ENCODE measurements at places on chromosomes 7 and 10.

- DNase-seq = no peak
Observed at GRCh38 chr7:2224491-2224928, 8.2 kb downstream of the MAD1L1 start.

DNA sequence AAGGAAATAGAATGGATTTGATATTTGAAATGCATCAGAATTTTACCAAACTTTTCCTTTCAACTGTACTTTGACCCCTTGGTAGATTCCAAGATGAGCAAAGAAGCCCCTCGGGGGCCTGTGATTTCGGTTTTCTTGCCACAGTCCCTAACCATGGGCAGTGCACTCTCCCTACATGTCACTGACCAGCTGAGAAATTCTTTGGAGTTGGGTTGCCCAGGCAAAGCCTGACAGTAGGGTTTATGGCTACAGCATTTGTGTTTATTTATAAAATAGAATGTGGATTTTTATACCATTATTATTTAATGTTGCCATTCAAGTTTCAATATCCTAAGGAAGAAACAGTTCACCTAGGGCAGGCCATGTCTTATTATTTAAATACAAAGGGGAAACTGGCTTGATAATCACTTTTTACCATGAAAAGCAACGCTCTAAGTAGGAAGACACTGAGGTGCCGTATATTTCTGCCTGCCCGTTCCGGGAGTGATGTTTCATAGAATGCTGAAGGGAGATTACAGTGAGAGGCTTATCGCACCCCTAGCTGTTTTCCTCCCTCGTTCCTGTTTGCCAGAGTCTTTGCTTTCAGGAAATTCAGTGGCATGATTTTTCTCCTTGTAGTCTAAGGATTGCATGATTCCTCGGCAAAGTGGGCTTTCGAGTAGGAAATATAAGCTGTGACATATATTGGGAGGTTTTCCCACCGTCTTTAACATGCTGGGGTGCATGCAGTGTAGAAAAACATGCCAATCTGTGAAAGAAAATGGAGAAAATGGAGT is 35.8 kb downstream of the WIPF3 start:
- DNase-seq = no peak

DNA sequence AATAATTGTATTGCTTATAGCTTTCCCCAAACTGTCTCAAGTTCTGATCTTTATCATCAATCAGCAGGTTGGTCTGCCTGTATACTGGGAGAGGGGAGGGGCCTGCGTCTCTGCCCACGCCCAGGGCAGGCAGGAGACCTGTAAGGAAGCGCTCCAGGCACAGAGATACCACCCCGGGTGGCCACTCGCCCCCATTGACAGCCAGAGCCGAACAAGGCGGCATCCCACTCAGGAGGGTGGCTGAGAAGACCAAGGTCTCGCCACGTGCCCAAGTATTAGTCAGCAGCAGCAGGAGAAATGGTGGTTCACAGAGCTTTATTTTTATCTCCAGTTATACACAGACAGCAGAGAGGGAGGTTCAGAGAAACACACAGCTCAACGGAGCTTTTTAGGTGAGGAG is 7.2 kb downstream of the STK32C start:
- DNase-seq = no peak

DNA sequence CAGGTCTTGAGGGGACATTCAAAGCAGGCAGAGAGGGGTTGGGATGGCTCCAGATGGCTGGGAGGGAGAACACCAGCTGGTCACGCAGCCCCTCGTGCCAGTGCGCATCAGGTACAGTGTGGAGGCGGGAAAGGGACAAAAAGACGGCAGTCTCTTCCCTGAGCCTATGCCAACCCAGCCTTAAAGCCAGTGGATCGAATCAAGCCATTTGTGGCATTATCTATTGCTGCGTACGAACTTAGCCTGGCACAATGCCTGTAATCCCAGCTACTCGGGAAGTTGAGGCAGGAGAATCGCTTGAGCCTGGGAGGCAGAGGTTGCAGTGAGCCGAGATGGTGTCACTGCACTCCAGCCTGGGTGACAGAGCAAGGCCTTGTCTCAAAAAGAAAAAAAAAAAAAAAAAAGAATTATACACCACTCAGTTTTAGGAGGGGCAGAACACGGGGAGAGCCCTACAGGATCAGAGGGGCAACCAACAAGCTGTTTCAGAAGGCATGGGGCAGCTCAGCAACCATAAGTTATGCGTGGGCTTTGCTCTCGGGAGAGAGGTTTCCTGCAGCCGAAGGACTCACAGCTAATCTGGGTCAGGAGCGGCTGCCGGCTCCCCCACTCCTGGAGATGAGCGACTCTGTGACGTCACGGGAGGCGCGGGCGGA is 356 bp upstream of the NDUFB2 start:
- no peak for DNase-seq

GRCh38 chr10:72690071-72690755 is 1.7 kb upstream of the MCU start:
- no peak for DNase-seq

DNA sequence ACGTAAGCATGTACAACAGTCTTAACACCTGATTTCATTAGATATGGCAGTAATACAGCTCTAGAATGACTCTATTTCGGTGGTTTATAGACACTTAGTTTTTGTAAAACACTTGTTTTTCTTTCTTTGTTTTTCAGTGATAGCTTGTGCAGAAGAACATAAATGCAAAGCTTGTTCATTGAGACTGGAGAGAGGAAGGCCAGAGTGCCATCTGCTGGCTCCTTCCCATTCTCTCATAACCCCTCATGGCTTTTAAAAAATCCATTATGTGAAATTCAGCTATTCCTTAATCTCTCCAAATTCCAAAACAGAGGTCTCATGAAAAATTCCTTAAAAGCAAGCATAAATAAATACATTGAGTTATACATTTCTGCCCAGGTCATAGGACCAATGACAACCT is 76.3 kb downstream of the CACNB2 start:
- no peak for DNase-seq

DNA sequence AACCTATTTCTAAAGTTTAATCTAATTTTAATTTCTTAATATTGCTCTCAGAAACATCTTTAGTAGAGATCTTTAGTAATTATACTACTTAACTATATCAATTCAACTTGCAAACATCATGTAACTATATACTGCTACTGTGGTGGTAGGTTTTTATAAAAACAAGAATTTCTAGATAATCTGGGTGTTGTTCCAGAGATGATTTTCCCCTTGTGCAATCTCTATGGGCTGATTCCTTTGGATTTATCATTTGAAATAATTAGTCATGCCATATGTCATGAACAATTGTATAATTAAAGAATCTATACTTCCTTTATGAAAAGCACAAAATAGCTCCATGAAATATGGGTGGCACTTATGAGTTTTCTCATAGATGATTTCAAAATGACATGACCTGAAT is 23.9 kb upstream of the CDK13 start:
- DNase-seq = no peak

DNA sequence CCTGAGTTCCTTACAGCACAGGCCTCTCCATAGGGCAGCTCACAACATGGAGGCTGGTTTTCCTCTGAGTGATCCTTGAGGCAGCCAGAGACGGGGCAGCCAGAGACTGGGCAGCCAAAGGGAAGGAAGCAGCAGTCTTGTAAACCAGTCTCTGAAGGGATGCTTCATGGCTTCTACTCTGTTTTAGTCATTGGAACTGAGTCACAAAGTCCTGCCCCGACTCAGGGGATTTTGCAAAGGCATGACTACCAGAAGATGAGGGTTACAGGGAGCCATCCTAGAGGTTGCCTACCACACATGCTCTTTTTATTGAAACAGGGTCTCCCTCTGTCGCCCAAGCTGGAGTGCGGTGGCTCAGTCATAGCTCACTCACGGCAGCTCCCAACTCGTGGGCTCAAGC is 44.4 kb upstream of the COMMD3 start:
- no peak for DNase-seq

DNA sequence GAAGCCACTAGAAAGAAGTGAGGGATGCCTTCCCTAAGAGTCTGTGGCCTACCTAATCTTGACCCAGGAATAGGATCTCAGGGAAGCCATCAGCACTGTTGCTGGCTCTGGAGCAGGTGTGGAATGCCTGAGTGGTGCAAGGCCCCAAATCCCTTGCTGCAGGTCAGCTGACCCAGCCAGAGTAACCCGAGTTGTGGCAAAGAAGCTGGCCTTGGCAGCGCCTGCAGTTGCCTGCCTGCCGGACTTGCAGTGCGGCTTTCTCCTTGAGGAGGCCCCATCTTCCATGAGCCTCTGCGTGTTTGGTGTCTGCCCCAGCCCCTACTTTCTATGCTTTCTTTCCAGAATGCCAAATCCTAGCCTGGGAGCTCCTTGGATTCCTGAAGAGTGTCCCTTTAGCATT is 5.8 kb downstream of the KIAA1217 start:
- no peak for DNase-seq

DNA sequence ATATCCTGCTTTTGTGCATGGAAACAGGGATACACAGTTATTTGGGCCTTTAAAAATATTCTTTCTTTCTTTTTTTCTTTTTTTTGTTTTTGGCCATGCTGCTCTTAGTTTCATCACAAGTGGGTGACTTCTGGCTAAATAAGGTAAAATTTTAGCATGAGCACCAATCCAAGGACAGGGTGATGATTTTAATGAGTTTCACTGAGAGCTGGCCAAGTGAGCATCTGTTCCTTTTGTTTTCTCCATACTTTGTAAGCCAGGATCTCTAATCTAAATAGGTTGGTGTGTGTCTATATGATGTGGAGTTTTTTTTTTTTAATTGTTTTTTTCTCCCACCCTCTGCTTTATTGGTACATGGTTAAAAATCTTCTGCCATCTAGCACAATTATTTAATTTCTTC is 106.8 kb downstream of the POLL start:
- DNase-seq = no peak

DNA sequence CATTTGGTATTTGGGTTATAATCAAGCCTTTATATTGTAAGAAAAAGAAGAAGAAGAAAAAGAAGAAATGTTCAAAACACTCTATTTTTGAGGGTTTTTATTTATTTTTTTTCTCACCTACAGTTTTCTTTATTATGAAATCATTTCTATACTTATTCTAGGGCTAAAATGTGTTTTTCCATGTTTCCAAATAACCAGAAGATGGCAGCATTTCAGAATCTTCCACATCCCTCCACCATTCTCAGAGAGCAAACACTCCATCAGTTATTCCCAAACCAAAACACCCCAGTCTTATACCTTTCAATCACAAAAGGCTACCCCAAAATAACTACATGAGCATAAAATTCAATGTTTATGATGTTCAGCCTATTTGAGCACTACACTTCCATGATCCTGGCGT is 38.7 kb upstream of the PPP1R17 start:
- no peak for DNase-seq

GRCh38 chr7:23473844-23474093 is 3.5 kb upstream of the IGF2BP3 start:
- DNase-seq = no peak

- DNase-seq = no peak
Observed at GRCh38 chr7:17298840-17299482, 509 bp downstream of the AHR start.

DNA sequence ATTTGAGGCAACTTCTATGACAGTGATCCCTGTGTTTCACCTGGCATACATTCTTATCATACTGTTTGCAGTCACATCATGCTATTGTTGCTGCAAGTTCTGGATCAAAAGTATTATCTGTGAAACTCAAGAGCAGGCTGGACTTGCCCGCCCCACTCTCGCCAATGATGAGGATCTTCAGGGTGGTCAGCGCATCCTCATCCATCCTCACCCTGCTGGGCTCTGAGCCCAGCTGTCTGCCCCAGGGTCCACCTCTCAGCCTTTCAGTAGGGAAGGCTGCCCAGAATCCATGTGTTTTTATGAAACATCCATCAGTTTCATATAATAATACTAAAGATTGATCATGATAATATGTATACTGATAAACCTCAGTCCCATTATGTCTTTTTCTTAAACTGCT is 55.4 kb upstream of the KIF5B start:
- DNase-seq = no peak

DNA sequence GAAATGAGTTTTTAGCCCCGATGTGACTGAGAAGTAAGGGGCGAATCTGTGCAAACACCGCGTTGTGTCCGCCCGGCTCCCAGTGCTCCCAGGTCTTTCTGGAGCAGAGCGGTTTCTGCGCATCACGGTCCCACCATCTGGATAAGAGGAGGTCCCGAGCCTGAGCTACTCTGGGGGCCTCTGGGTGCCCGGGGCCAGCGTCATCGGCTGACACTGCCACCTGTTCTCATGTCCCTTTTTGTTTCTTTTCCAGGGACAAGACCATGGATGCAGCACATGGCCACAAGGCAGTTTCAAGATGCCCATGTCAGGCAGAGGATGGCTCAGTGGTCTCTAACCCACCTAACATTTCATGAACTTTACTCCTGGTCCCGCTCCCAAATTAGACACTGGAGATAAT is 24.9 kb downstream of the KLF6 start:
- no peak for DNase-seq

- DNase-seq = peak; percentile 29
Observed at GRCh38 chr7:27611059-27611458, 51.6 kb downstream of the HIBADH start.

- no peak for DNase-seq
Observed at GRCh38 chr7:93226310-93226709, at the start of gene HEPACAM2. TSS of gene HEPACAM2 (minus strand) at chr7:93226469.

- DNase-seq = no peak
Observed at GRCh38 chr7:43905956-43906330, 453 bp downstream of the URGCP start.

DNA sequence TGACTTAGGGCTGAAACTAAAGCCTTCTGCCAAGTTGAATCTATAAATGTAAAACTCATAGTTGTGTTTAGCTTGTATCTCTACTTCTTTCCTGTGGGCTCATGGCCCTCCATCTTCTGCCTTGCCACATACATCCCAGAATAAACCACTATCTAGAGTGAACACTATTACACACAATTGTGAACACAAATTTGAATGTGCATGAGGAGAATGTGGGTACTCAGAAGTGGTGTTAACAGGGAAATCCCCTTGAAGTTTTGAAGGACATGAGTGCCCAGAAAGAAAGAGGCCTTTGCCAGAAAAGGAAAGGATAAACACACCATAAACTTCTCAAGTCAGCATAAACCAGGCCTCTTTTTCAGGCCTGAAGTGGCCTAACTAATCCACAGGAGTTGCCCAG is 20.2 kb upstream of the CCNJ start:
- no peak for DNase-seq

DNA sequence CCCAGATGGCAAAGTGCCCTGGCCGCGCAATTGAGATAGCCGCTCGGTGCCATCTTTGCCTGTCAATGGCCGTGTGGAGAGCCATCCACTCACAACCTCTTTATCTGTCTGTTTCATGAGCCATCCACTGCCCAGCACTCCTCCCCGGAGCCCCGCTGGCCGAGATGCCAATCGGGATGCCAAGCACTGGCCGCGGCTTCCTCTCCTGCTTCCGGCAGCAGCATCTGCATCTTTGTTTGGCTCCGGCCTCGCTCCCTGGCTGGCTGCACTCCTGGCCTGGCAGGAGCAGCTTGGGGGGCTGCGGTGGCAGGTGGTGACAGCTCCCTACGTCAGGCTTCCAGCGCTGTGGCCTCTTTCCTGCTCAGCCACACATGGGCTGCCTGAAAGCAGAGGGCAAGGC is 231.7 kb downstream of the USP6NL start:
- DNase-seq = no peak
